PC-9 (cell line): ENCODE measurements at places on chromosomes 16 and 17. TPM values are rescaled to one million over a fixed set of nuclear protein-coding genes. Genes with fewer than 3 reads are reported as not detected.
A peak's percentile ranks its signal among the peaks of the same experiment; 100 is the strongest.

GRCh38 chr17:34412965-34413441, 50.0 kb upstream of the CCL1 start:
- no peak for DNase-seq
- H3K4me3 ChIP-seq, result no peak overlapping the region
- no peaks in the 10 kb centered on the region for H3K4me1 ChIP-seq
- no peak overlapping the region for H3K27ac ChIP-seq
- H3K27me3 ChIP-seq, result peaks cover 47% of the 10 kb centered on the region; the same call in 1 of the 2 replicates

DNA sequence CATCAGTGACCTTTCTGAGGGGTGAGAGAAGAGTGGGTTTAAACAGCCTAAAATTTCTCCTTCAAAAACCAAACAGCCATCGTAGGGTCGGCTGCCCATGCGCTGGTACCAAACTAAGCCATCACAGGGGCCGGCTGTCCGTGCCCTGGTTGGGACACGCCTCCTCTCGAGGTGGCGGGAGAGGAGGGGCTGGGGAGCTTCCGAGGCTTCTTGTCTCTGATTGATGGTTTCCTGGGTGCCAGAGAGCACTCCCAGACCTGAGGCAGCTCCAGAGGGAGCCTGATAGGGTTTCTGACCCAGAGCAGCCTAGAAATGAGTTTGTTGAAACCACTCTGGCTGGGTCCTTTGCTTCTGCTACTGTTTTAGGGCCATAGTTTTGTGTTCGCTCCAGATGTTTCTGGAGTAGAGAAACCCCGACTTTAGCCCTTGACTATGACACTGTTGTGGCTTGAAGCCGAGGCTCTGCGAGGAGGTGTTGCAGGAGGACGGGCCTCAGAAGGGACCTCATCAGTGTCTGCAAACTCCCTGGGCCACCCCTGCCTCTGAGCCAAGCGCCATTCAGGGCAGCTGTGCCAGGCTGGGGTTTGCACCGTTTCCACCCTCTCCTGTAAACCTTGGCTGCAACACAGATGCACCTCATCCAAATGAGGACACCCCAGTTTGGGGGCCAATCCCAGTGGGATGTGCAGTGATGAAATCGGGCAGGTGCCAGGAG, 6.2 kb downstream of the ZNF276 start:
- DNase-seq, result no peak
- H3K4me3 ChIP-seq, result no peak overlapping the region
- H3K4me1 ChIP-seq, result peaks cover 10% of the 10 kb centered on the region
- H3K27me3 ChIP-seq, result no peaks in the 10 kb centered on the region

- no peaks in the 10 kb centered on the region for H3K27me3 ChIP-seq
- peak; percentile 43 for DNase-seq
- no peaks in the 10 kb centered on the region; the same call in 1 of the 2 replicates for H3K36me3 ChIP-seq
- H3K27ac ChIP-seq, result no peak overlapping the region
- H3K4me1 ChIP-seq, result peaks cover 28% of the 10 kb centered on the region
Measured at GRCh38 chr17:81909966-81910839, 996 bp downstream of the PCYT2 start.

DNA sequence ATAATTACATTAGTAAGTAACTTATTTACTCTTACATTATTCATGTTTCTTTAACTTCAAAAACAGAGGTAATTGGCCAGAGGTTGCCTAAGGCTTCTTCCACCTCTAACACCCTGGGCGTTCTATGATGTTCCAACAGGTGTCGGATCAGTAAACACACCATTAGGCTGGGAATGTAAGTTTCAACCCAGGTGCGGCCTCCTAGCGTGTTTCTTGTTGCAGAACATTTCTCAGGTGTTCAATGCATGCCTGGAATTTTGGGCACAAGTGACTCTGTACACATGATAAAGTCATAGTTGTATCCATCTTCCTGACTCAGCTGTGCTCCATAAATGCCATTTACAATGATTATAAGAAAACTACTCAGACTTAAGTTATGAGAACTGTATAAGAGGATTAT, 1.0 kb downstream of the KRTAP2-2 start:
- no peaks in the 10 kb centered on the region for H3K27me3 ChIP-seq
- DNase-seq, result no peak
- H3K4me1 ChIP-seq, result peaks cover 27% of the 10 kb centered on the region
- no peak overlapping the region for H3K27ac ChIP-seq
- no peak overlapping the region for H3K4me3 ChIP-seq

DNA sequence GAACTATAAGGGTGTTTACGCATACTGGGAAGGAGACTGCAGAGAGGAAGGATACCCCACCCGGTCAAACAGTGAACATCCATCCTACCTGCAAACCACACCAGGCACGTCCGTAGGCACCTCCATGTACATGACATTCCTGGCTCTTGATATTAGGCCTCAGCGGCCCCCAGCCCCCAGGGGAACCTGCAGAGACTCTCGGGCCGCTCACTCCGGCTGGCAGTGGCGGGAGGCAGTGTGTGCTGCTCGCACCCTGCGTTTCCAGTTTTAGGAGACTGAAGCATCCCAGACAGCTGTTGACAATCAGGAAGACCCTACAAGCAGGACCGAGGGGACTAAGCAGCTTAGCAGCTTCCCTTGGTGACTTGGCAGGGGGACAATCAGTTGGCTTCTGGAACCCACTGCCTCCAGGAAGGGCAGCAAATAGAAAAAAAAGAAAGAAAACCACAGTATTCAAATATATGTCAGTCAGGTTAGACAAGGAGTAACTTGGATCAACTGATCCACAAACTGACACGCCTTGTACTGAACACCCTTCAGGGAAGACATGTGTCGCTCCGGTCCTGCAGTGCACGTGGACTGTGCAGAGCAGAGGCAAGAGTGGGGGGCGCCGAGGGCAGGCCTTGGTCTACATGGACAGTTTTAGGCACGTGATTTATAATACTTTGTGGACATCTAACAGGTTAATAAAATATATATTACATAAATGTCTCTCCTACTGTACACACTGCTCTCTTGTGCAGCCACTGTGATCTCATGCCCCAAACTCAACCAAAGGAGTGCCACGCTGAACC, 29.9 kb upstream of the CLEC18B start:
- peaks cover 37% of the 10 kb centered on the region for H3K4me1 ChIP-seq
- DNase-seq, result no peak
- H3K4me3 ChIP-seq, result no peak overlapping the region
- H3K36me3 ChIP-seq, result peaks cover 7% of the 10 kb centered on the region; the same call in 1 of the 2 replicates
- H3K27me3 ChIP-seq, result no peaks in the 10 kb centered on the region
- peak overlapping the region; percentile 53; the same call in 1 of the 2 replicates for H3K27ac ChIP-seq

DNA sequence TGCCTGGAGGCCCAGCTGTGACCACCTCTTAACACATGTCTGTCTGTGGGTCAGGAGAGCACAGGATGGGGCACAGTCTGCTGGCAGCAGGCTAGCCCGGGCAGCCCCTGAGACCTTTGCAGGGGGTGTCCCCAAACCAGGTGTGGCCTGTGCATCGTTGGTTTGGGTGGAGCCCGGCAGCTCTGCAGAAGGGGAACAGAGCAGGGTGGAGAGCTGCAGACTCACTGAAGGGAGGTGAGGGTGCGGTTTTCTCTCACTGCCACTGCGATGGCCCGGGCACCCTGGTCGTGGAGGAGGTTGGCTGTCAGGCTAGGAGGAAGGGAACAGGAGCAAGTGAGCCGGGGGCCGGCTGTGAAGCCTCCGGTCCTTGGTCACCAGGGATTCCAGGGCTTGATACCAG, 28.8 kb downstream of the NLRC3 start:
- H3K27ac ChIP-seq, result no peak overlapping the region
- no peaks in the 10 kb centered on the region for H3K4me1 ChIP-seq
- no peak for DNase-seq
- no peak overlapping the region for H3K4me3 ChIP-seq
- H3K27me3 ChIP-seq, result peaks cover 19% of the 10 kb centered on the region
- no peaks in the 10 kb centered on the region for H3K36me3 ChIP-seq

DNA sequence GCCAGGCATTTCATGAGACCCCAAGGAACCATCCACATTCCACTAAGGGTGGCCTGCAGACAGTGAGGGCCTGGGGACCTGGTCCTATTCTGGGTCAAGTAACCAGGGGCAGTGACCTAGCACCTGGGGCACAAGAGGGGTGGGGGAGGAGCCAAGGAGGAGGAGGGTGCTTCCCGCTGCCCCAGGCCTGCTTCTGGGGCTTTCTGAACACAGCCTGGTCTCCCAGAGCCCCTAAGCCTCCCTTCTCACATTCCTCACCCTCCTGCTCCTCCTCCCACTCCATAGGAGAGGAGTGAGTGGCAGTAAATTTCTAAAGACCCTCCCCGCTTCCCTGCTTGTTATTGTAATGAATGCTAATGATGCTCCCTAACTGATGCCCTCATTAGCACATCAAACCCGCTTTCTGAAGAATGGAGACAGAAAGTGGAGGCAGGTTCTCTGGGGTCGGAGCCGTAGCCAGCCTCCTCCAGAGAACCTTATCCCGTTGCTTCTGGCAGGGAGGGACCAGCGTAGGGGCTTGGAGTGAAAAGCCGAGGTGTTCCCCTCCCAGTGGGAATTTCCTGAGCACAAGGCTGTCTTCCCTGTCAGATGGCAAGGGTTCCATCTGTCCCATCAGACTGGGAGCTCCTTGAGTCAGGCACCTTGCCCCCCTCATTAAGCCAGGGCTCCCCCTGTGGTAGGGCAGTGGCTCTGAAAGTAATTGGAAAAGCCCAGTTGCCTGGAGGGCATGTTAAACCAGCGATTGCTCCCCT, 3.7 kb upstream of the SRCIN1 start:
- H3K4me1 ChIP-seq, result peaks cover 32% of the 10 kb centered on the region
- DNase-seq, result no peak
- H3K36me3 ChIP-seq, result no peaks in the 10 kb centered on the region
- H3K27ac ChIP-seq, result no peak overlapping the region
- no peak overlapping the region for H3K4me3 ChIP-seq

DNA sequence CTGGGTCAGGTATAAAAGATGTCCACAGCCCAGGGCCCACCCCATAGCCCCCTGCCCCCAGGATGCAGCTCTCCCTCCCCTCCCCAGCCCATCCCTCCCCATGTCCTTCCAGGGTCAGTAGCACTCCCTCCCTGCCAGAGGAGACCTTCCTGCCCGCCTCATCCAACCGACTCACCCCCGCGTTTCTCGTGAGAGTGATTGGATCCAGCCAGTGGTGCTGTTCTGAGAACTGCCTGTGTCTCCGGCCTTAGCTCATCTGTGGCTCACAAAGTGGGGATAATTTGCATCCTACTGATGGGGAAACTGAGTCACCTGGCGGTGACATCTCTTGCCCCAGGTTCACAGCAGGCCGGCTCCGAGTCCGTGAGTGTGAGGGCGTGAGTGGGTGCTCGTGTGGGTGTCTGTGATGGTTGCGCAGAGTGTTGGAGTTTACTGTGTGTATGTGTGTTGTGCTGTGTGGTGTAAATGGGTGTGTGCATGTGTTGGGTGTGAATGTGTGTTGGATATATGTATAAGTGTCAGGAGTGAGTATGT, 90.7 kb upstream of the GSE1 start:
- no peak overlapping the region for H3K27ac ChIP-seq
- H3K4me1 ChIP-seq, result peaks cover 64% of the 10 kb centered on the region
- no peak for DNase-seq
- no peak overlapping the region for H3K4me3 ChIP-seq
- H3K27me3 ChIP-seq, result no peaks in the 10 kb centered on the region
- H3K36me3 ChIP-seq, result no peaks in the 10 kb centered on the region

GRCh38 chr16:70676675-70677498, 9.0 kb downstream of the MTSS2 start:
- no peak for DNase-seq
- H3K4me1 ChIP-seq, result no peaks in the 10 kb centered on the region
- no peak overlapping the region for H3K4me3 ChIP-seq
- peaks cover 7% of the 10 kb centered on the region for H3K36me3 ChIP-seq
- H3K27ac ChIP-seq, result no peak overlapping the region
- H3K27me3 ChIP-seq, result no peaks in the 10 kb centered on the region

GRCh38 chr17:40582328-40582901, 17.1 kb upstream of the CCR7 start:
- no peaks in the 10 kb centered on the region for H3K27me3 ChIP-seq
- no peaks in the 10 kb centered on the region for H3K4me1 ChIP-seq
- DNase-seq, result peak; percentile 43
- H3K4me3 ChIP-seq, result no peak overlapping the region
- H3K27ac ChIP-seq, result no peak overlapping the region

DNA sequence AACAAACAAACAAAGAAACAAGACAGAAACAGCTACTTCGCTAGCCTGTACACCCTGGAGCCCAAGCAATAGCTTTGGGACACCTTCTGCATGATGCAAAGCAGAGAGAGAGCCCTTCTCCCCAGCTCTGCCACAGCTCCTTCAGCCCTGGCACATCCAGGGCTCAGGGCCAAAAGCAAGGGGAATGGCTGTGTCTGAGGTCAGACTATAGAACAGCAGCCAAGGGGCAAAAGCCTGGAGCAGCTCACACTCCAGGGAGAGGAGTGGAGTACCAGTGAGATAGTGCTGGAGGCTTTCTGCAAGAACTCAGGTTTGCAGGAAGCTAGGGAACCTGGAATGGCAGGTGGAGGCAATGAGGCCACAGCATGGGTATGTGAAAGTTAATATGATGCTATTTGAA, 11.6 kb upstream of the SEPHS2 start:
- no peaks in the 10 kb centered on the region for H3K27me3 ChIP-seq
- H3K4me1 ChIP-seq, result no peaks in the 10 kb centered on the region
- no peak overlapping the region for H3K4me3 ChIP-seq
- no peaks in the 10 kb centered on the region for H3K36me3 ChIP-seq
- H3K27ac ChIP-seq, result no peak overlapping the region

DNA sequence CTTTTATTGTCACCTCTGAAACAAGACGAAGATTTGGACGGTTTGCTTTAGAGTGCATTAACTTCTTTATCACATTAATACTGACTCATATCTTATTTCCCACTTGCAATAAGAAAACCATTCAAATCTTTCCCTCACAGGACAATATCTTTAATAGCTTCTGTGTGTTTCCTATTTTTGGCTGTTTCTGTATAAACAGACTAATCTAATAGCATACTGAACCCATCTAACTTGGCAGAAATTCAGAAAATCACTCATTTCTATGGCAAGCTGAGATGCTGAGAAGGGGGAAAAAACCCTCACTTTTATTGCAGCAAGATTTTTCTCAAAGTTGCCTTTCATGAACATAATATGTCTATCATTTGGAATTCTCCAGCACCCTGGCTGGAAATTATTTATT, 524.9 kb downstream of the WWOX start:
- no peaks in the 10 kb centered on the region for H3K4me1 ChIP-seq
- no peaks in the 10 kb centered on the region for H3K36me3 ChIP-seq
- H3K27ac ChIP-seq, result no peak overlapping the region
- H3K4me3 ChIP-seq, result no peak overlapping the region
- DNase-seq, result no peak

- DNase-seq, result no peak
- no peaks in the 10 kb centered on the region for H3K27me3 ChIP-seq
- no peak overlapping the region for H3K4me3 ChIP-seq
Measured at GRCh38 chr17:82245134-82246039, 16.5 kb downstream of the SLC16A3 start.

GRCh38 chr16:22753451-22753850, 60.5 kb upstream of the HS3ST2 start:
- H3K4me3 ChIP-seq, result no peak overlapping the region
- DNase-seq, result no peak
- H3K36me3 ChIP-seq, result no peaks in the 10 kb centered on the region
- no peaks in the 10 kb centered on the region for H3K4me1 ChIP-seq

- H3K4me3 ChIP-seq, result no peak overlapping the region
- no peaks in the 10 kb centered on the region for H3K27me3 ChIP-seq
- H3K36me3 ChIP-seq, result peaks cover 79% of the 10 kb centered on the region
- DNase-seq, result no peak
- H3K27ac ChIP-seq, result no peak overlapping the region
- no peaks in the 10 kb centered on the region for H3K4me1 ChIP-seq
Measured at GRCh38 chr17:17159571-17159970, 46.6 kb downstream of the PLD6 start.

The TBC1D3C gene
- total RNA-seq, result 0.31 TPM in 1 of 2 replicates, not detected in the other

The PRSS53 gene
- total RNA-seq, result 7.7 and 9.2 TPM in 2 replicates

The SLC38A8 gene
- total RNA-seq, result not detected in 2 replicates

The CCL4 gene
- not detected in 2 replicates for total RNA-seq

The ZNF768 gene
- 64.2 and 68.4 TPM in 2 replicates for total RNA-seq

The TRPV3 gene
- total RNA-seq, result 1.5 and 1.9 TPM in 2 replicates

The MMP2 gene
- total RNA-seq, result 0.50 and 1.6 TPM in 2 replicates

The ABCC11 gene
- total RNA-seq, result 0.83 and 1.9 TPM in 2 replicates

The GGT6 gene
- 3.7 and 7.5 TPM in 2 replicates for total RNA-seq

The WNK4 gene
- total RNA-seq, result 8.3 and 11.9 TPM in 2 replicates
